Fibroblast of upper back skin (primary cell): ENCODE measurements at places on chromosomes 7 and 10.

DNA sequence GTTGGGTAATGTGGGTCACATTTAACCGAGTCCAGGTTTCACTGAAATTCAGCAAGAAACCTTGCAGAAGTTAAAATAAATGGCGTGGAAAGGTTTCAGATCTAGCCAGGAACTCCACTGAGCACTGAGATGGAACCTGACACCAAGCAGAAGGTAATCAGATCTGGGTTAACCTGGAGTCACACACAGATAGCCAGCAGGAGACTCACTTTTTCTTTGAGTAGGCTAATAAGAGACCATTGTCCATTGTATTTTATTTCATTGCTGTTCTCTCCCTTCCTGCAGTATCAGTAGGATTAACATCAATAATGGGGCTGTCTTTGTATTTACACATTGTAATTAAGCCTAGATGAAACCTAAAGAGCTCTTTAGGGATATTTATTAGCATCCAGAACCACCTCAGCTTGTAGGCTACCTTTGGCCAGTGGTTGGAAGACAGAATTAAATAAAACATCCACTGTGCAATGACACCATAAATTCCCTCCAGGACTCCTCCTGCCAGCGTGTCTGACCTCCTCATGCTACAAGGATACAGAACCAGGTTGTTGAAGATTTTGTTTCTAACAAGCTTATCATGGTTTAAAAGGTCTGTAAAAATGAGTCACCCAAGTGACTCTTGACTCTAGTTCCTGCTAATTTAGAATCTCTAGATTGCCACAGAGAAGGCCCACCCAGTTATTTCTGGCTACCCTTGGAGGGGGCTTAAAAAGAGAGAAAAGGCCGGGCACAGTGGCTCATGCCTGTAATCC lies 151.1 kb downstream of the SORCS1 start:
- DNase-seq = no peak

GRCh38 chr10:124150189-124150806 lies 56.9 kb upstream of the CHST15 start:
- DNase-seq = no peak

DNA sequence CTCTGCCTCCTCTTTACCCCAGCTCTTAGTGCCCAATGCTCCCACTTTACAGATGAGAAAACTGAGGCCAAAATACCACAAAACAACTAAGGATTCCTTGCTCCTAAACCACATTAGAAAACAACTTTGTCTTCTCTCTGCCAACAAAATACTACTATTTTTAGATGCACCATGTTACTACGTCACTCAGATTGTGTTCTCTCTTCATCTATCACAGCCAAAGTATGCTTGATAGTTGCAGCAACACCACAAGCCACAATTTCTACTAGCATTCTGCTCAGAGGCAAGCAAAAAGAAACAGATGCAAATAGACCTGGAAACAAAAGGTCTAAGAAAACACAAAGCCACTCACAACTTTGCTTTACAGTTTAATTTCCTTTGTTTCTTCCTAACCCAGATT lies 3.3 kb upstream of the PDE1C start:
- no peak for DNase-seq

DNA sequence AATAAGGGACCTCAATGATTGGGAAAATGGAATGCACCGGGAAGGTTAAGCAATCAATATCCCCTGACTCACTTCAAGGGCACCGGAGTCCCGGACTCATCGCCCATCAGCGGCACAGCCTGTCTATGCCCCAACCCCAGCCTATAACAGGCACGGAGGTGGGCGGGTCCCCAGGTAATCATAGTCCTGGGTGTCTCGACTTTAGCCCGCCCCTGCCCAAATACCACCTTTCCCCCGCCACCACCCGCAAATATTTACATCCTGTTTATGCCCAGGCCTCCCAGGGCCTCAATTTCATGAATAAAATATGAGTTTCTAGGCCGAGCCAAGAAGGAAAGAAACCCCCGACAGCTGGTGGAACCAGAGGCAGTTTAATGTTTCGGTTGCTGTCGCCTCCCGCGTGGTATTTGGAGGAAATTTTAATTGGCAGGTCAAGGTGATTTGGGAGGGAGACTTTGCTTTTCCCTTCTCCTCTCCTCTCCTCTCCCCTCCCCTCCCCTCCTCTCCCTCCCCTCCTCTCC lies 15.6 kb upstream of the RFC2 start:
- DNase-seq = peak; percentile 76

DNA sequence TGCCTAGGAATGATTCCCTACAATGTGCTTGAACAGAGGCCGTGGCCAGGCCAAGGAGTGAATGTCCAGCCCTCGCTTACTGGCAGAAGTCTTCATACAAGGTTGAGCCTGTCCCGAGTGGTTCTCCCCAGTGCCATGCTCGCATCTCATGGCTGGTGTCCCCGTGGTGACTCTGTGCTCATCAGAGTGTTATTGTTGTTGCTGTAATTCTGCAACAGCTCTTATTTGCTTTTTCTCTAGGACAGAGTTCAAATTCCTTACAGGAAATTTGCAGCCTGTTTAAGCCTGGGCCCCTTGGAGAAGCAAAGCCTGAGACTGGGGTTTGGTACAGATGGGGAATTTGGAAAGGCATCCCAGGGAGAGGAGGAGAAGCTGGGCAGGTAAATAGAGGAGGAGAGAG lies 157.7 kb upstream of the PRR15 start:
- no peak for DNase-seq

GRCh38 chr7:24440892-24441291 lies 132.4 kb upstream of the PALS2 start:
- no peak for DNase-seq
